Activated T-cell treated with anti-CD3 and anti-CD28 coated beads, Interleukin-2, amount 50 U/mL, for 48 hours (primary cell): ENCODE measurements at places on chromosomes 11 and 22.

DNA sequence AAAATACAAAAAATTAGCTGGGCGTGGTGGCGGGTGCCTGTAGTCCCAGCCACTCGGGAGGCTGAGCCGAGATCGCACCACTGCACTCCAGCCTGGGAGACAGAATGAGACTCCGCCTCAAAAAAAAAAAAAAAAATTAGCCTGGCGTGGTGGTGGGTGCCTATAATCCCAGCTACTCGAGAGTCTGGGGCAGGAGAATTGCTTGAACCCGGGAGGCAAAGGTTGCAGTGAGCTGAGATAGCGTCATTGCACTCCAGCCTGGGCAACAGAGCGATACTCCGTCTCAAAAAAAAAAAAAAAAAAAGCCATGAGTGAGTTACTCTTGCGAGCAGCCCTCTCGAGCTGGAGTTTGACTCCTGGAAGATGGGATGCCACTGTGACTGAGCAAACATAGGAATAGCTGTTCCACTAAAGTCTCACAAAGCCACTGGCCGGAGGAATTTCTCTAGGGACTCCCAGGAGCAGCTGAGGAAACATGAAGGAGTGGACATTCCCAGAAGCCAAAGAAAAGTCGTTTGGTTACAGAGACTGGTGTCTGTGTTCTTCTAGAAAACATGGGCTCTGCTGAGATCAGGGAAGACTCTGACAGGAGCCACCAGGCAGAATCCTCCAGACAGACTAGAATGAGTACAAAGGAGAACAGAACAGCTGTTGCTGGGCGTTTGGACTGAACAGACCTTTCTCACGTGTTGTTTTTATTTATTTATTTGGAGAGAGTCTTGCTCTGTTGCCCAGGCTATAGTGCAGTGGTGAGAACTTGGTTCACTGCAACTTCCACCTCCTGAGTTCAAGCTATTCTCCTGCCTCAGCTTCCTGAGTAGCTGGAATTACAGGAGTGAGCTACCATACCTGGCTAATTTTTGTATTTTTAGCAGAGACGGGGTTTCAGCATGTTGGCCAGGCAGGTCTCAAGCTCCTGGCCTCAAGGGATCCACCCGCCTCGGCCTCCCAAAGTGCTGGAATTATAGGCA is 32.4 kb upstream of the MYH9 start:
- DNase-seq = no peak

GRCh38 chr11:18728658-18729057 is 2.7 kb upstream of the IGSF22 start:
- no peak for DNase-seq

- DNase-seq = no peak
These were observed 2.0 kb downstream of the MUS81 start for GRCh38 chr11:65862191-65862735.

- peak; percentile 53 for DNase-seq
These were observed 670 bp downstream of the NEFH start for GRCh38 chr22:29480512-29481264.

- DNase-seq = no peak
These were observed 16.5 kb downstream of the CERK start for GRCh38 chr22:46721501-46722085.

- no peak for DNase-seq
These were observed 33.5 kb upstream of the CAT start for GRCh38 chr11:34405079-34405858.

DNA sequence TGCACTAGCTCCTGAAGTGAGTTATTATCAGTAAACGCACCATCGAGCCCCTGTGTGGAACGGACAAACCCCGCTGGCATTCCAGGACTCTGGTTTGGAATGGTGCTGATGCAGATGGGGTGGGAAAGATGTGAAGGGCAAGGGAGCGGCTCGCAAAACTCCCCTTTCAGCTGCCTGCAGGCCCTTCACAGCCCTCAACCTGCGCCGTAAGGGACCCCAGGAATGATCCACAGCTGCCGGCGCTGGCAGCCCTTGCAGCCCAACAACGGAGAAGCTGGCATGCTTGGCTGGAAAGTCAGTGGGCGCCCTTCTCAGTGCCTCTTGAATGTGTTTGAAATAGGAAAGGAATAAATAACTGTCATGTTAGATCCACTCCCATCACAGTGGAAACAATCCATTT is 1445.5 kb downstream of the BRD1 start:
- DNase-seq = no peak

DNA sequence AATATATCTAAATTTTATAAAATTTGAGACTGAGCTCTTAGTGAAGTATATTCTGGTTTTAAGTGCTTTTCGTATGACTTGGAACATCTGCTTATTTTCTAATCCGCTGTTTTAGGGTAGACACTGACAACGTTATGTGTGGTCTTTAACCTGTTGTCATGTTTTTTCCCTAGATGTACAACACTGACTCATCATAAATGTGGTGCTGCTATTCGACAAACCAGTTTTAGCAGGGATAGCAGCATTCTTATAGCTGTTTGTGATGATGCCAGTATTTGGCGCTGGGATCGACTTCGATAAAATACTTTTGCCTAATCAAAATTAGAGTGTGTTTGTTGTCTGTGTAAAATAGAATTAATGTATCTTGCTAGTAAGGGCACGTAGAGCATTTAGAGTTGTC is 23.8 kb upstream of the HIKESHI start:
- DNase-seq = no peak

DNA sequence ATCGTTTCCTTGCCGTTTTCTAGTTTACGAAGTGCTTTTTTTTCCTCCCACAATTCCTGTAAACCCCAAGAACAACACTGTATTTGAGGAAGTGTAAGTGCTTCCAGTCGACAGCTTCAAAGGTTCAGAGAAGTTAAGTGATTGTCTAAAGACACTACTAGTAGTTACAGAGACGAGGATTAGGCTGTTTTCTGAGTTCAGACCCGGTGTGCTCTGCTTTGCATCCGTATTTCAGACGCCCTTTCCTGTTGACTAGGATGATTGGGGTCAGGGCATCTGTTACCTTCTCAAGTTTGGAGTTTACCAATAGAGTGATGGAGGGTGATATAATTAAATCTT is 430 bp downstream of the CLP1 start:
- no peak for DNase-seq

DNA sequence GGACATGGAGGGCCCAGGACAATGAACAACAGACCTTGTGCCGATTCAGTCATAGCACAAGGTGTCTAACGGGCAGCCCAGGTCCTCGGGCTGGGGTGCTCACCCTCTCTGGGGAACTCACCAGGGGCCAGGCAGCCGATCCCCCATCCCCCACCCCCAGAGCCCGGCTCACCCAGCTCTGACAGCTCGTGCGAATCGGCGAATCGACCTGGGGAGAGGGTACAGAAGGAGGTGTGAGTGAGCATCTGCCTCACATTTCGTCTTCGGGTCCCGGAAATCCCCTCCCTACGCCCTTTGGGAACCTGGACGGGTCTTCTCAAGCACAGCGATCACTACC is 423 bp downstream of the PEX16 start:
- DNase-seq = no peak

DNA sequence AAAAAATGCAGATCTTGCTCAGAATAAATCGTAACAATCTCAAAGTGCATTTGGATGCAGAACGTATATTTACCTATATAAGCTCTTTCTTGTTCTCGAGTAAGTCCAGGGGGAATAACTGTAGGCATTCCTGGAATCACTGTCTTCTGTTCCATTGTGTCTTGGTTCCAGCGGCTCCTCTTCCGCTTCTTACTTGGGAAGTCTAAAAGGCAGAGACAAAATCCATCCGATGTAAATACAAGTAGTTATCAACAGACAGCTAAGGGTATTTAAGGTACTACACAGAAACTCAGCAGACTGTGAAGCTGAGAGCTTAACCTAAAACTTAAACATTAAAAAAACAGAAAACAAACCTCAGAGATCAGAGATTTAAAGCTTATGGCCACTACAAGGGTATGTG is 1.9 kb downstream of the SF1 start:
- DNase-seq = no peak

GRCh38 chr11:94959179-94959578 is 14.2 kb downstream of the CWC15 start:
- no peak for DNase-seq

DNA sequence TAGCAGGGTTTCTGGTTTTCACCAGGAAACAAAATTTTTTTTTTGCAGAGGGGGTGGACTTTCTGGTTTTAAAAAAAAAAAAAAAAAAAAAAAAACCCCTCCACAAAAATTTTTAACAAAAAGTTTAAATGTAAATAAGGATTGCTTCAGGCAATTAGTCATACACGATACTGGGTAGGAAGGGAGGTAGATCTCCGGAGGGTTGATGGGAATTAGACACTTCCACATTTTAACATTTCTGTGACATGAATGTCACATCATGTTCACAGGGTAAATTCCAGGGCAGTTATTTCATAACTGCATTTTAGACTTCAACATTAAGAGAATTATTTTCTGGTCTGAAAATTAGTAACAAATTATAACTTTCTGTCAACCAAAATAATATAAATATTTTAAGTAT is 15.9 kb downstream of the NUP98 start:
- DNase-seq = no peak

GRCh38 chr11:130825561-130825960 is 90.7 kb downstream of the SNX19 start:
- no peak for DNase-seq

DNA sequence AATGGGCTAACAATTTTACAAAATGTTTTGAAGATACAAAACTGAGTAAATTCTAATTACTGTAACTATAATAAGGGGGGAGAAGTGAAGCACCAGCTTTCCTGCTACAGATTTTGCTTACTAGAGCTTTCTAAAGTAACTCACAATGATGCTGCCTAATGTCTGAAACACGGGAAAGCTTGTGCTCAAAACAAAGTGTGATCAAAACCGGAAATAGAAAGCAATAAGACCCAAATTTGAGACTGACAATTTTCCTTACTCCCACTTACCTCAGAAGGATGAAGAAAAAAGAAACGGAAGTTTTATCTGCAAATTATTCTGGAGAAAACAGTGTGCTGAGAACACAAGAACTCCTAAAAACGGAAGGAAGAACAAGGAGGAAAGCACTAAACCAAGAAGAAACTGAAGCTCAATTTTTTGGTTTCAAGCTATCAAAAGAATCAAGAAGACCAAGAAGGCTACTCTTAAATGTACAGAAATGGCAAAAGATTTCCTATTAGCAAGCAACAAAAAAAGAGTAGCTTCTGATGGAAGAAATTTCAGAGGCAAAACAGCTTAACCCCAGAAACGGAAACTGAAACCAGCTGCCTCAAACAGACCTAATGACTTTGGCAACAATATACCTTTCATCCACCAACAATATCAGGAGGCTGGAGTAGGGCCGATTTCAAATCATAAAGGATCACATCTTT is 33.4 kb downstream of the AMBRA1 start:
- DNase-seq = no peak

GRCh38 chr11:27857014-27857413 is 156.8 kb upstream of the BDNF start:
- DNase-seq = no peak

- no peak for DNase-seq
These were observed 5.1 kb upstream of the MS4A18 start for GRCh38 chr11:60719391-60719790.

DNA sequence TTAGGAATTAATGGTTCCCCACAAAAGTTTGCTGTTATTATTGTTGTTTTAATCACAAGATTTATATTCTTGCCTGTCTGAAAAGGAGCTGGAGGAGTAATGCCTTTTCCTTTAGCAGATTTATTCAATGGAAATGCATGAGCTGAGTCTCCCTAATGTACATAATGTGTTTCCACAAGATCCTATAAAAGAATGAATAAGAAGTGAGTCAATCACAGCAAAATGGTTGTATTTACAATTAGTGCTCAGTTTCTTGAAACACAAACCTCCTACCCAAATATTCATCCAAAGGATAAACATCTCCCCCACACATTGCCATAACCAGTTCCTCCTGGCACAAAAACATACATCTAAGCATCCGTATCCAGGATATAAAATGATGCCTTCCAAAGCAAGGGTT is 33.3 kb downstream of the ME3 start:
- DNase-seq = no peak

GRCh38 chr11:2540992-2541680 is 96.3 kb downstream of the KCNQ1 start:
- no peak for DNase-seq

GRCh38 chr11:59415111-59415510 is 11.1 kb downstream of the OR5A2 start:
- DNase-seq = no peak

DNA sequence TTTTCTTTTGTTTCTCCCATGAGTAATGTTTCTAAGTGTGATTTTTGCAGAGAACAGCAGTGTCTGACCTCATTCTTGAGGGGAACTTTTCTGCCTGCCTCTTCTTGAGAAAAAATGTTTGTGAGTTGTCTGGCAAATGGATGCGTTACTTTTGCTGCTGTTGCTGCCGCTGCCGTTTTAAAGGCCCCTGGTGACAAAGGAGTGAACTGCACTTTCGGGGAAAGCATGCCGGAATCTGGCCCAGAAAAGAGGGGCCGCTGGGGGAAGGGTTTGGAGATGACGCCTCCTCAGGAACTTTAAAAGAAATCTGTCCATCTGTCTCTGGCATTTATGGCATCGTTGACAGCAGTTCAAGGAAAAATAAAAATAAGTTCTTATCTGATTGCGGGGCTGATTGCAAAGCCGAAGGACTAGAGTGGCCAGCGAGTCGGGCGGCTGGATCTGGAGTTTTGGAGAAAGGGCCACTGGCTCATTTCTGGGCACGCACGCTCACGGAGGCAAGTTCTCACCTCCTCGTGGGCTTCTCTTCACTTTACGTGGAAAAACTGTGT is 16.5 kb downstream of the ZBTB16 start:
- peak; percentile 61 for DNase-seq

DNA sequence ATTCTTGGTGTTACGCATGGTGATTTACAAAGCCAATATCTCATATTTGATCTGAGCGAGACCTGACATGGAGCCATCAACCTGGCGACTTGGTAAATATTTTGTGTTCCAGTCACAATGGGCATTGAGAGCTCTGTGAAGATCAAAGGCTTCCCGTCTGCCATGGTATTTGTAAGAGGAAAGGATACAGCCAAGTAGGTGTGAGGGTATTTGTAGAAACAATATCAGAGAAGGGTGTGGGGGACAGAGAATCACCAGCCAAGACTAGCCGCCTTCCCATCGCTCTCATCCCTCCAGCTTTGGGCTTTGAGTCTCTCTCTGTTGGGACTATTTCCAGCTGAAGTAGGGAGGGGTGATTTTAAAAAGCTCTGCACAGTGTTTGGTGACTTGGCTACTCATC is 173.4 kb upstream of the BDNF start:
- no peak for DNase-seq

GRCh38 chr11:133732109-133732674 is 113.1 kb downstream of the SPATA19 start:
- DNase-seq = no peak

DNA sequence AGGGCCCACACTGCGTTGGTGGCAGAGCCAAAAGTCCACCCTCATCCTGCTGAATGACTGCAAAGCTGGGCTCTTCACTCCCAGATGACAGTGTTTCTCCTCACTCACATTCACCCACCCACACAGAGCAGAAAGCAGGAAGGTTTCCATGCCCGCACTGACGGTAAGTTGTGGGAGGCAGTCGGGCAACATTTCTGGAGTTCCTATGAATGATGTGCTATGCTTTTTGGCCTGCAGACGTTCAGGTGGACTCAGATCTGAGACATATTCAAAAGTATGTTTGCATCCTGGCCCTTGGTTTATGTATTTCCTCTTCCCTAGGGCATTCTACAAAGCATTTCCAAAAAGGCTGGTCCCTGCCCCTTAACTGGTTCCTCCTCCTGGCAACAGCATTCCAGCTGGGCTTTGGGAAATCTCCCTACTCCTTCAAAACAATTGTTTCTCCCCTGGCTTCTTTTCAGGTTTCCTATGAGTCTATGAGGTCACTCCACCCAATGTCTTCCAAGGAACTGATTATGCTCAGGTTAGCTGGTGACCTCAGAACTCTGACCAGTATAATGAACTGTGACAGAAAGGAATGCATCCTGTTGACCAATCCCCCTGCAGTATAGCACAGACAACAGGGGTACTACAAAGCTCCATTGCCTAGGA is 36.4 kb downstream of the PACSIN2 start:
- DNase-seq = no peak
